ENCODE measurements at places on chromosomes 4 and X.

DNA sequence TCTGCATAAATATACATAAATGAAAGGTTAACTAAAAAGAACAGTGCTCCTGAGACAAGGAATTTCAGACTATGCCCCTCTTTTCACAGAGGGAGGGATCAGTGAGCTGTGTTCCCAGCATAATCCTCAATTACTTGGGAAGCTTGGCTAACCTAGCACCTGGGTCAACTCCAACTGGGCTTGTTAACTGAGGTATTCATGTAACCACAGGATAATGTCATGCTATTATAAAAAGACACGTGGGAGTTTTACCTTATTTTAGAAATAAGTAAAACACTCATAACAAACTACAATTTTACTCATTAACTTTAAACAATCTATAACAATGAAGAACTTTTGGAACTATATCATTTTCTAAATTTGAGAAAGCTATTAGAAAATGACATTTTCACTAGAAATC lies 48.6 kb downstream of the RPGR start:
- peak; percentile 6 for DNase-seq

GRCh38 chrX:18102006-18102405 lies 118.7 kb downstream of the BEND2 start:
- DNase-seq: no peak

DNA sequence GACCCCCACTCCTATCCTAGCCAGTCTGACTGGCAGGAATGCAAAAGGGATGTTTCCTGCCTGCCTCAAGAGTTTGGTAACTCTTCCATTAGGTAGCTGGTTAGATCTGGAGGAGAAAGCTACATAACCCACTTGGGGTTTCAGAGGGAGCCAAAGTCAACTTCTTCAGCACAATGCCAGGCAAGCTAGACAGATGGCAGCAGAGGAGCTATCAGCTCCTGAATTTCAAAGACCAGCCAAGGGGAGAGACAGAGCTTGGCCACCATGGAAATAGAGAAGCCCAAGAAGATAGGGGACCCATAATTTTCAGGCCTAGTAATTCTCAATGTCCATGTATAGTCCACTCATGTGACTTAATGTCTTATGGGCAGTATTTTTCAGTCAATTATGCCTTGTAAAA lies 56.4 kb downstream of the PGRMC1 start:
- DNase-seq: no peak

GRCh38 chrX:6574762-6575161 lies 39.8 kb upstream of the VCX3A start:
- DNase-seq: no peak

GRCh38 chrX:47218920-47219815 lies 687 bp downstream of the CDK16 start:
- peak; percentile 4 for DNase-seq

DNA sequence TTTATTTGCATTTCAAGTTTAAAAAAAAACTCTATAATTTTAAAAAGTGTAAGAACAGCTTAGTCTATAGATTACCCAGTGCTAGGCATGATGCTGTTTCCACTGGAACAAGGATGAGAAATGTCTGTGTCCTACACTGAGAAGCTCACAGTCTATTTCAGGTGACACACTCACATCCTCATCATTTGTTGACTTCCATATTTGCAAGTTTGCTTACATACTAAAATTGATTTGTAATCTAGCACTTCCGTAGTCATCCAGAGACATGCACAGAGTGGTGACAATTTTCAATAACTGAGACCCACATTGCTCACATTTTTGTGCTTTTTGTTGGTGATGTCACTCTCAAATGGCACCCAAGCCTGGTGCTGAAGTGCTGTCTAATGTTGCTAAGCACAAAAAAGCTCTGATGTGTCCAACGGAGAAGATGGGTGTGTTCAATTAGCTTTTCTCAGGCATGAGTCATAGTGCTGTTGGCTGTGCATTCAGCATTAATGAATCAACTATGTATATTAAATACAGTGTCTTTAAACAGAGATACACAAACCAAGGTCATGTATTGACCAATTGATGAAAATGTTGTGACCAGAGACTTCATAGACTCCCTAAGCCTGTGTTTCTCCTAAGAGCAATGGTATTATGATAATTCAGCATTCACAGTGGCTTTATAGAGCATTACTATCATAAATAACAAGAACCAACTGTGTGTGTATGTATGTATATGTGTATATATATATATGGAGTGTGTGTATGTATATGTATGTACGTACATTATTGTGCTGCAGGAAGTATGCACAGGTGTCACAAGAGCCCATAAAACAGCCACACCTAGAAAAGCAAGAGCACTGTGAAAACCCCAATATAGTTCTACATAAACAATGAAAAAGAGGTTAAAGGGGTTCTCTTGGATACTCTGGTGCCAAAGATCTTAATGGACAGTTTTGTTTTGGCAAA lies 31.2 kb upstream of the VCX3B start:
- peak; percentile 24 for DNase-seq

- no peak for DNase-seq
Measured at GRCh38 chr4:52751487-52751911, 274 bp upstream of the ERVMER34-1 start.

GRCh38 chrX:4690521-4690920 lies 977.1 kb upstream of the PRKX start:
- DNase-seq: no peak

GRCh38 chrX:109925656-109926055 lies 77.3 kb upstream of the TMEM164 start:
- DNase-seq: no peak

- no peak for DNase-seq
Measured at GRCh38 chr4:154927126-154927680, 146.1 kb downstream of the RBM46 start.

GRCh38 chr4:168751263-168752225 lies 254.7 kb downstream of the PALLD start:
- DNase-seq: peak; percentile 77

DNA sequence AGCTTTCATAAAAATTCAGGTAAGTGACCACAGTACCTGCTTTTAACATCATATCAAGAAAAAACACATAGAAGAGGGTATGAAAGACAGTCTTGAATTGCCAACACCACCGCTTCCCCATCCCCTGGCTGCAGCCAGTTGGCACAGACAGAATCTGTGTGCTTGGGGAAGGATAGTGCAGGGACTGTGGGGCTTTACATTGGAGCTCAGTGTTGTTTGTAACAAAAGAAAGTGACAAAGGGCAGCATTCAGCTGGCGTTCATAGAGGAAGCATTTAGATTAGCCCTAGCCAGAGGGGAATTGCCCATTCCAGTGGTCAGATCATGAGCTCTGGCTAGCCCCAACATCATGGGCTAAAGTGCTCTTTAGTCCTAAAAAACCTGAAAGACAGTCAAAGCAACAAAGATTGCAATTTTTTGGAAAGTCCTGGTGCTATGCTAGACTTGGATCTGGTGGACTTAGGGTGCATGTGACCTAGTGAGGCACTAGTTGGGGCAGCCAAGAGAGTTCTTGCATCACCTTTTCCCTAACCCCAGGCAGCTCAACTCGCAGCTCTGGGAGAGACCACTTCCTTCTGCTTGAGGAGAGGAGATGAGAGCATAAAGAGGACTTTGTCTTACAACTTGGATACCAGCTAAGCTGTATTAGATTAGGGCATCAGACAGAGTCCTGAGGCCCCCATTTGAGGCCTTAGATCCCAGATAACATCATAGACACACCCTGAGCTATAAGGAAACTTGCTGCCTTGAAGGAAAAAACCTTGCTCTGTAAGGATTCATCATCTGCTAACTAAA lies 1602.4 kb upstream of the ADGRL3 start:
- DNase-seq: no peak

DNA sequence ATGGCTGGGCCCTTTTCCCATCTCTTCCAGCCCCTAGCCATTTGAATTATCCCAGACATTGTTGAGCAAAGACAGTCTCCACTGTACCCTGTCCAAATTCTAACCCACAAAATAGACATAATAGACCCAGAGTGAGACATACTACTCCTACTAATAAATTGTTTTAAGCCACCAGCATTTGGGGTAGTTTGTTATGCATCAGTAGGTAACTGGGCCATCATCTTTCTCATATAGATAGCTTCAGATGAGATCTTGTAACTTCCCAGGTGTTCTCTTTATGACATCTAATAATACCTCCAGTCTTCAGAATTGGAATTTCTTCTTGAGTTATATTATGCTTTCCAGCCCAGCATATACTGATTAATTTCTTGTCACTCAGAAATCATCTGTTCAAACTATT lies 117.2 kb upstream of the OTUD4 start:
- DNase-seq: no peak

- no peak for DNase-seq
Measured at GRCh38 chr4:168777277-168777965, 232.6 kb downstream of the CBR4 start.

GRCh38 chr4:124386648-124387047 lies 325.9 kb downstream of the ANKRD50 start:
- DNase-seq: no peak

DNA sequence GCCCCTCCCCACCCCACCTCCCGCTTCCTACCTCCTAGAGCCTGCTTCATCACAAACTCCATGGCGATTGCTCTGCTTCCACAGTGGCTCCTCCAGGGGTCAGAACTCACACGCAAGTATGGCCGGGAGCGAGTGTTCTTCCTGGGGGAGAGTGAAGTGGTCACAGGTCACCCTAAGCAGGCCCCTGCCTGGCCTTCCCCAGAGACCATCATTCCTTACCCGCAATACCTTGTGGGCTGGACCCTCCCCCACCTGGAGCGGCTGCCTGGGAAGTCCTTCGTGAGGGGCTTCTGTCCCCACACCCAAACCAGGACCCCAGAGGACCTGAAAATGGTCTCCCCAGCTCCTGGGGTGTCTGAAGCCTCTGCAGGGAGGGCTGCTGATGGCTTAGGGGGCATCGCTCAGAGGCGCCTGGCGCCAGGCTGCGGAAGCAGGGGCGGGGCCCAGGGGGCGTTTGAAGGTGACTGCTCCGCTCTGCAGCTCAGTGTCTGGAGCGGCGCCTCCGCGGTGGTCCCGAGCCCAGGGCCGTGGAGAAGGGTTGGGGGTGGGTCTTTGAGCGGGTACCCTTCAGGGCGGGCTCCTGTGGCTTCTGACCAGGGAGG lies 1.4 kb downstream of the CPLX1 start:
- DNase-seq: no peak

- DNase-seq: no peak
Measured at GRCh38 chr4:123288309-123289025, 108.1 kb upstream of the SPRY1 start.

GRCh38 chr4:41504167-41504818 lies 33.7 kb upstream of the LIMCH1 start:
- DNase-seq: no peak

DNA sequence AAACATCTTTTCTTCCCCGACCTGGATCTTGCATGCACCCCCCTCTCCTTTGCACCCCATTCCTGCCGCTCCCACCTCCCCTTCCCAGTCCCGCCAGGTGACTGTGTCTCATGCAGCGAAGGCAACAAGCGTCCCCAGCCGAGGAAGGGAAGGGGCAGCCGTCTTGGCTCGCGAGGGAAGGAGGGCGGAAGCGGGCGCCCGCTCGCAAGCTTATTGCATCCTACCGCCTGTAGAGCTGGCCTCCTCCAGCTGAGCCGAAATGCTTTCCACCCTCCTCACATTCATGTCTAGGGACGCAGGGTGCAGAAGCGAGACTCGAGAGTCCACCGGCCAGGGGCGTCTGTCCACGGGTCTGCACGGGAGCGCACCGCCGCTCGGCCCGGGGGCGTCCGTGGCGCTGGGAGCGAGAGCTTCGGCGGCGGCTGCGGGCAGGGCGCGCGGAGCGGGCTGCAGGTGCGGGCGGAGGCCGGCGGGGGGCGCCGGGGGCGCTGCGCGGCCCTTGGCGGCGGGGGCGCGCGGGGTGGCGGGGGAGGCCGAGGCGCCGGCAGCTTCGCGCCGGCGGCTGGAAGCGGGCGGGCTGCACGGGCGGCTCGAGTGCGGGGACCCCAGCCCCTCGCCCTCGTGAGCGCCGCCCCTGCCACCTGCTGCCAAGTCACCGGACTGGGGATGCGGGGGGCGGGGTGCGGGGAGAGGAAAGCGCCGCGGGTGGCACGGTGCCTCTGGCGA lies at the start of gene KCNIP4:
Gene KCNIP4 (minus strand): TSS at position 426 of the 726 bp plus-strand sequence.
- DNase-seq: peak; percentile 4

GRCh38 chrX:64394059-64394873 lies 986 bp downstream of the MTMR8 start:
- DNase-seq: no peak

DNA sequence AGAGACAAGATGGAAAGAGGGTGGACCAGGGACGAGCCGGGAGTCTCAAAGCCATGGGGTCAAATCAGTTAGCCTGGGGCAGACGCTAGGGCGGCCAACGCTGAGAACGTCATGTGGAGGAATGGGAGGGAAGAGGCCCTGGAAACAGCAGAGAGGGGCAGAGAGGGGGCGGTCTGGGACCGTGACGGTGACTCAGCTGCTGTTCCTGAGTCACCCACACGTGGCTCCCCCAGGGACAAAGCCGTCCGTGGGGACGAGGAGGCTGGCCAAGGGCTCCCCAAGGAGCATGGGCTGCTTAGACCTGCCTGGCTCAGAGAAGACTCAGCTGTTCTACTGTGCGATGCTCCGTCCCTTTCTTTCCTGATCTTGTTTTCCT lies 108.4 kb upstream of the LRPAP1 start:
- DNase-seq: no peak
